ENCODE measurements at places on chromosomes 7 and 10. TPM values are rescaled to one million over a fixed set of nuclear protein-coding genes. Genes with fewer than 3 reads are reported as not detected.

DNA sequence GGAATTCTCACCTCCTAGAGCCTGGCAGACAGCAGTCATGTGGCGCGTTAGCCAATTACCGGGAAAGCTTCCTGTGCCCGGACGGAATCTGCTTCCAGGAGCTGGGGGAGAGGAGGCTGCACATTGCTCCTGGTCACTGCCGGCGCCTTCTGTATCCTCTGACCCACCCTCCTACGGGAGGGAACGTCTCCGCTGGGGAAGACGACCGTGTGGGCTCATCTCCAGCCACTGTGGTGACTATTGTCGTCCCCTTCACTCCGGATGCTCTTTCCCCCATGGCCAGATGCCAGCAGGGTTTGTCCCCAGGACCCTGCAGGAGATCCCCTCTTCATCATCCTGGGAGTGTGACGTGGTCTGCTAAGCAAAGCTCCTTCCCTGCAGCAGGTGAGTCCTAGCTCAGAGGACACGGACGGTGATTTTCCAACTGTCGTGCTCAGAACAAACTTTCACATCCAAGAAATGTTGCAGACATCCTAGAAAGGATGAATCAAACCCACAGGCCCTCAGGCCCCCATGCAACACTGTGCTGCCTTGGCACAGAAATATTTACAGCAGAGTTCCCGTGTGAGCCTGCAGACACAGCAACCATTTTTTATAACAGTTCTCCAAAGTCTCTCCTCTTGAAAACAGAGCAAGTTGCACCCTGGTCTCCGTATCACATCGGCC, 29.6 kb upstream of the FAM20C start:
- no peak for DNase-seq

DNA sequence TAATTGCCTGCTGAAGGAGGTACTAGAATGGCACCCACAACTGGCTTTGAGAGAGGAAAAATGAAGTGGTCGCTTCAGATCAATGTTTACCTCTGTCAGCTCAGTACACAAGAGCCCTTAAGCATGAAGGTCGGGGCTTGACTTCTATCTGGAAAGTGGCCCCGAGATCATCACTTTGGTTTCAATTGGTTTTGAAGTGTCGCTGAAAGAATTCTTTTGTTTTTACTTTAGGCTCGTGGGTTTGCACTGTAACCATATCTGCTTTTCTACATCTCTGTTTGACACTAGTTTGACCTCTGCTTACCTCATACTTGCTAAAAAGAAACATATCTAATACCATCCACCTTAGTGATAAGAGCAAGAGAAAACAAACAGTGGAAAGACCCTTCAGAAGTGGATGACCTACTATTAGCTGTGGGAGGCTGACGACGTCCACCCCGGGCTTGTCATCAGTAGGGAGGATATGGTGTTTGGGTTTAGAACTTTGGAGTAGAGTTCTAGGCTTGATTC, 361.8 kb downstream of the GATA3 start:
- DNase-seq = no peak

- peak; percentile 92 for DNase-seq
These were observed 21.0 kb upstream of the GNA12 start for GRCh38 chr7:2864999-2865670.

AZGP1 gene
- not detected for total RNA-seq

DNA sequence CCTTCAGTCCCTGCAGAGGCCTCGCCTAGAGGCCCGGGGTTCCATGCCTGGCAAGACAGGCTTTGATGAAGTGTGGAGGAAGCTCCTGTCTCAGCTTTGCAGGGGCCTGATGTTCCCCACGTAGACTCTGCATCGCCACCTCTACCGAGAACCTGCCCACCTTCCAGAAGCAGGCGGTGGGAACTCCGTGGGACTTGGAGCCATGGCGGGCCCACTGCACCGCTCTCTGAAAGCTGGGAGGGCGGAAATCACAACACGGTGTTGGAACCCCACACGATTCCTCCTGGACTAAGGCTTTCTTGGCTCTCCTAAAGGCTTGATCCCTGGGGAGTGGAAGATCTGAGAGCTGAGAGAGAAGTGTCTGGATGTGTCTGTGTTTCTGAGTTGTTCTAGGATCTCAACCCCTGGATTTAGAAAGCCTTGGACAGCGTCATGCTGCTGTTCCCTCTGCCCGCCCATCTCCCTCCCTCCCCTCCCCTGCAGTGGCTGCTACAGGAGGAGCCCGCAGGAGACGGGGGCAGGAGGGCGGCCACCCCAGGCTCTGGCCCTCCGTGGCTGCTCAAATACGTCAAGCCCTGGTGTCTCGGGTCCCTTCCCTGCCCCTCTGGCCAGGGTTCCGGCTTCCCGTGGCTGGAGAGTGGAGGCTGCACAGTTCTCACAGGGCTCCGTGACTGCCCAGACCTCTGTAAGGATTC, 79.7 kb downstream of the VIPR2 start:
- DNase-seq = peak; percentile 57

DNA sequence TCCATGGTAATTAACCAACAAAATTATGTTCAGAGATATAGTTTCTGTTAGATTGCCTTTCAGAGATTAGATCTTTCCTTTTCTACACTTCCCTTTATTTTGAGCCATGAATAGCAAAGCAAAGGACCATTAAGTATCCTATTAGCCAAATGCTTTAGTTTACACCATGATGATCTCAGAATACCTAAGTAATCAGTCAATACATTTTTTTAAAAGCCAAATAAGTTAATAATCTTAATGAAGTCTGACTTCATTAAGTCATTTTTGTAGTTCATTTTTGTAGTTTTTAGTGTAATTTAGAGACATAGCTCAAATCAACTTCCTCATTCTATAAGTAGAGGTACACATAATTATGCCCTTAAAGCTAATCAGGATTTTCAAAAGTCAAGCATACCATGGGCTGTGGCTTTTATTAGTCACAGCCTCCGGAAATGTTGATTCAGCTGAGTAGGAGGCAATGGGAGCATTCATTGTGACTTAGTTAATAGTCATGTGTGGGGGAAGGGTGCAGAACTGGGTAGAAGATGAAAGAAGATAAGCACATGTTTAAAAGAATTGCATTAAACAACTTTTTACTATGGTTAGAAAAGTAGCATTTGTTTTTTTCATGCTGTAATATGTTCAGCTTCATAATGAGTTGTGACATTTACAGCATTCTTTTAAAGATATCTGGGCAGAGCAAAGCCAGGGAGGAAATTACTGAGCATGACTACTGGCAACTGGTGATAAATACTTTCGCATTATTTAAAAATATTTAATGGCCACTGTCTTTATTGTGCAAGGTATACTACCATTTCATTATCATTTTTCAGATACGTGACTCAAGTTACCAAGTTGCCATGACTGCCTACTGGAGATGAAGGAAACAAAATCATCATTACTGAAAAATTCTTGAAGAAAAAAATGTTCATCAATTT, 57.3 kb upstream of the CCDC71L start:
- peak; percentile 7 for DNase-seq

- DNase-seq = peak; percentile 5
These were observed 241.5 kb upstream of the PTER start for GRCh38 chr10:16195178-16195769.

NEUROG3 gene
- total RNA-seq = 0.14 TPM

SPDYE18 gene
- not detected for total RNA-seq

INMT gene
- total RNA-seq = 3.9 TPM

DNA sequence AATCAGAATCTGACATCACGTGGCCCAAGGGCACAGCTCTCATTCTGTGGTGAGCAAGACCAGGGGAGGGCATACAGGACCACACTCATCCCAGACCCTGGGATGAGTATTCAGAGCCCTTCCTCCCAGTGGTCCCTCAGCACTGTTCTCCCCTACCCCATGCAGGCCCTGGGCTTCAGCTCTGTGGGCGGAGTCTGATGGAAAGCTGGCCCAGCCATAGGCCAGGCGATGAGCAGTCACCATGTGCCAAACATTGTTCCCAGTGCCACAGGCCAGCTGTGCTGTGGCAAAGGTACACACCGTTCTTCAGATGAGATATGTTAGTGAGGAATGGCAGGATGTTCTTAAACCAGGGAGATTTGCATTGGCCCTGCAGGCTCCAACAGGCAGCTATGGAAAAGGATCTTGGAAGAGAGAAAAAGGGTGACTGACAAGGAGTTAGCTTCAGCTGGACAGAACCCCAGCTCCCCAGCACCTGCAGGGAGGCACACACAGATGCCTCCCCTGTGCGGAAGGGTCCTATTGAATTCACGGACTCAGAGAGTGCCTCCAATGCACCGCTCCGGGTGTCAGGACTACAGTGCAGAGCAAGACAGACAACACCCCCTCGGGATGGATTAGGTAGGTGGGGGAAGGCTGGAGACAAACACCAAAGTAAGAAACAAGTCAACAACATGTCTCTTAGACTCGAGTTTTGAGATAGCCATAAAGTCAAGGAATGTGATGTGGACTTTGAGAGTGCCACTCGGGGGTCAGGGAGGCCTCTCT, 596.0 kb upstream of the MGMT start:
- no peak for DNase-seq

All from H7 (cell line).